Bone marrow (tissue), 2 donors: ENCODE measurements at places on chromosomes 3 and 15.

GRCh38 chr3:150220799-150221198 lies 187.3 kb upstream of the TSC22D2 start:
- no peak for DNase-seq

DNA sequence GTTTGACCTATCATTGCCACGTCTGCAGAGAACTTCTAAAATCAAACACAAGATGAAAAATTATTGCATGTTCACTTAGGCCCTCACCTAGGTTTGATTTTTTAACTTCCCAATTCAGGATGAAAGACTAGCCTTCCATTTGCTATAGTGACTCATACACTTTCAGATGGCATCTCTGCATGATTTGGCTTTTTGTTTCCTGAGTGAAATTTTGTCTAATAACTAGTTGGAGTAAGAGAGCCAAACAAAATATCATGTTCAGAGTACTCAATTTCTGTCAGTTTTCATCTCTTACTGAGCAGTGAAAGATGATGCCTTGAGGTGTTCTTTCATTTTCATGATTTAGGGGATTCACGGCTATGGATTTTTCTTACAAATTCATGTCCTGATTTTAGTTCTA lies 122.9 kb downstream of the NSUN3 start:
- DNase-seq, result no peak

- DNase-seq, result no peak
Measured at GRCh38 chr3:24428481-24428880, 66.2 kb downstream of the THRB start.

GRCh38 chr15:77807115-77807514 lies 174.4 kb upstream of the LINGO1 start:
- no peak for DNase-seq

DNA sequence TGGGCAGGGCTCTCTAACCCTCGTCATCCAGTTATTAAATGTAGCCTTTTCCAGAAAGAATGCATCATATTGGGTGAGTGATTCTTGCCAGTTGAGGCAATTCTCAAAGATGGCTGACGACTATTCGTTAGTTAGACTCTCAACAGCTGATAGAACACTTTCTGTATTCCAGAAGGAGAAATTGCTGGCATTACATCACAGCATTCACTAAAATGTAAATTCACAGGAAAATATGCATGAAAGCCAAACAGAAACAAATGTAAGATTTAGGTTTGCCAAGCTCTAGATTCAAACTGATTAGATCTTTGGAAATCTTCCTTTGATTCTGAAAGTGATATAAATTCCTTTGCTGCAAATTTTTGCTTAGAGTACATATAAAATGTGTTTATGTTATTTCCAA lies 1501.0 kb downstream of the SI start:
- DNase-seq, result no peak

DNA sequence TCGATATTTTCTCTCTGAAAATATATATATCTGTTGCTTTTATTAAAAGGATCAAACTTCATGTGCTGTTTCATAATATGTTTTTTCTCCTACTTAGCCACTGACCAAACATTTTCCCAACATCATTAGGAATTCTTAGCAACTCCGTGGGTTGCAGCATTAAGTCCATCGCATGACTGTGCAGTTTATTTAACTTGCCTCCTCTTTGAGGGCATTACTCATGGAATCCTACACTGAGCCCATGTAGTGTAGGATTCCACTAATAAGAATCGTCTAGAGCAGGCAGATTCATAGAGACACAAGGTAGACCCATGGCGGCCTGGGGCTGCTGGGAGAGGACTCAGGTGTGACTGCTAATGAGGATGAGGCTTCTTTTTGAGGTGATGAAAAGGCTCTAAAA lies 49.3 kb downstream of the CMTM6 start:
- no peak for DNase-seq

GRCh38 chr3:128863560-128863959 lies 15.9 kb upstream of the ACAD9 start:
- DNase-seq, result no peak

- DNase-seq, result peak; percentile 51
Measured at GRCh38 chr3:172616031-172616461, 92.8 kb upstream of the TNFSF10 start.

- no peak for DNase-seq
Measured at GRCh38 chr3:72288955-72289691, 504.2 kb upstream of the PROK2 start.

GRCh38 chr3:179865861-179866505 lies 170.8 kb downstream of the PEX5L start:
- DNase-seq, result no peak

GRCh38 chr3:113247675-113248458 lies 36.5 kb downstream of the BOC start:
- no peak for DNase-seq

DNA sequence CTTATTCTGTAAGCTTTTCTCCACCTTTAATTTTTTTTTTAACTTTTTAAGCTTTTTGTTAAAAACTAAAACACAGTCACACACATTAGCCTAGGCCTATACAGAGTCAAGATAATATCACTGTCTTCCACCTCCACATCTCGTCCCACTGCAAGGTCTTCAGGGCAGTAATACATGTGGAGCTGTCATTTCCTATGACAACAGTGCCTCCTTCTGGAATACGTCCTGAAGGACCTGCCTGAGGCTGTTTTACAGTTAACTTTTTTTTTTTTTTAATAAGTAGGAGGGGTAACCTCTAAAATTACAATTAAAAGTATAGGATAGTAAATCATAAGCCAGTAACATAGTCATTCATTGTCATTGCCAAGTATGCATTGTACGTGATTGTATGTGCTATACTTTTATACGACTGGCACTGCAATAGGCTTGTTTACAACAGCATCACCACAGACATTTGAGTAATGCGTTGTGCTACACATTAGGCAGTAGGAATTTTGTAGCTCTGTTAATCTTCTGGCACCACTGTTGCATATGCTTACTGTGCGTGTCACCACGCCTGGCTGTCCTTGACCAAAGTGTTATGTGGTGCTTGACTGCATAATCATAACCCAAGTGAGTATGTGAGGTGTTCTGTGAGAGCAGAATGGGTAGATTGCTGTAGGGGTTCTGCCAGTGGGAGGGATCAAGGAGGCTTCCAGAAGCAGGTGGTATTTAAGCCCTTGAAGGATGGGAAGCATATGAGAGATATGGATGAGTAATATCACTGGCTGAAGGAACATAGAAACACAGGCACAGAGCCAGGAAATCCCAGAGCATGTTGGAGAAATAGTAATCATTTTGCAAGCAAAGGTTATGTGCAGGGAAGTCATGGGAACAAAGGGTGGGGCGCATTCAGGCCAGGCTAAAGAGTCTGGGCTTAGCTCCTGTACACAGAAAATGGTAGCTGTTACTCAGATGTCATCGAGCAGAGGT lies 18.3 kb downstream of the FBXO22 start:
- DNase-seq, result no peak

GRCh38 chr3:139198929-139199328 lies 144.9 kb upstream of the MRPS22 start:
- DNase-seq, result no peak

DNA sequence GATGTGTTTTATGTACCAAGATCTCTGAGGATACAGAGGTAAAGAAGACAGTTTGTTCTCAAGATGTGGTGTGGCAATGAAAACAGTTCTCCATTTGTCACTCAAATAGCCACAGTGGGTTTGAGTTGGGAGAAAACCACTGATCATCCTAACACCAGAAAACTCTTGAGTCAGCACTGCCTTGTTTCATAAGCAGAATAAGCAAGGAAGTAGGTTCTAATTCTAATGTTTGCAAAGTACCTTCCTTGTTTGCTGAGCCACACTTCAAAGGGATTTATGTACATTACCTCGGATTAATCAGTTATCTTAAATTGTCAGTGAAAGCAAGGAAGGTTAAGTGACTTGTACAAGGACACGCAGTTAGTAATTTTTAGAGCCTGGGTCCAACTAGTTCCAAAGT lies 107.8 kb upstream of the BOC start:
- no peak for DNase-seq

- DNase-seq, result no peak
Measured at GRCh38 chr15:69325456-69325971, 26.8 kb downstream of the PAQR5 start.

DNA sequence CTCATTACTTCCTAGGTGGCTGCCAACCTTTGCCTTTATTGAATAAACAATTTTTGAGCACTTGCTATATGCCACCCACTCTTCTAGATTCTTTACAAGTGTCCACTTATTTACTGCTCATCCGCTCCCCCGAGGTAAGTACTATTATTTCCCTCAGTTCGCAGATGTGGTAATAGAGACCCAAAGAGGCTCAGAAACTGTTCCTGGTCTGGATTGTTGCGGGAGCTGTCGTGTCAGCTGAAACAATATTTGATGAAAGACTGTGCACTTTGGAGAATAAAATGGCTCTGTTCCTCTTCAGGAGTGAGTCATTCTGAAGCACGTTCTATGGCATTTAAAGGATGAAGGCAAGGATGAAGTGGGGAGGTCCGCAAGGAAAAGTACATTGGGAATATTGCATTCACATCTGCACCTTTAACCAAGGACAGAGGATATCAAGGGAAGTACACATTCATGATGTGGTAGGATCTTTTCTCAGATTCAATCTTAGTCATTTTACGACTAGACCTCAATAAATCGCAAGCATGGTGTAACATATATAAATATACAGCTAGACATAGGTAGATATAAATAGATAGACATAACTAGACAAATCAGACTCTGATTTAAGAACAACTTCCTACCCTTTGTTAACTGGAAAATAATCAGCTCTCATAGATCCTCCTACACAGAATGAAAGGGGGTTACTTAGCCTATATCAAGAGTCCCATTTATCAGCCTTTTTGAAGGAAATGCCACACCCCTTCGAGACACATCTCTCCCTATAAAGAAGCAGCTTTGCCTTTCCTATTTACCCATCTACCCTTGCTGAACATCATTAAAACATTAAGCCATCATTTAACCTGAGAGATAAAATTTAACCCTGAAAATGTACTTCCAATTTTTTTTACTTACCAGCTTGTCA lies 70.3 kb downstream of the RORA start:
- no peak for DNase-seq

DNA sequence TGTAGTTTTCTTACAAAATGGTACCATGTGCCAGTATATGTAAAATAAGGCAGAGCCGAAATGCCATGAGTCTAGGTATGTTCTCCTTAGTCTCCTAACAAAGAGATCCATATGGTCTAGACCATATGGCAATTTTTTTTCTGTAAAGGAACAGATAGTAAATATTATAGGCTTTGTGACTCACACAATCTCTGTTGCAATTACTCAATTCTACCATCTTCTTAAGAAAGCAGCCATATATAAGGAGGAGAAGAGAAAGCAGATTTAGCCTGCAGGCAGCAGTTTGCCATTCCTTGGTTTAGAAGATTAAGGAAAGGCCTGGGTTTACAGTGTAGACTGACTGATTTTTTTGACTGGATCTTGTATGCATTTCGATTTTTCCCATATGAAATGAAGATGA lies 16.3 kb upstream of the BBX start:
- DNase-seq, result no peak

DNA sequence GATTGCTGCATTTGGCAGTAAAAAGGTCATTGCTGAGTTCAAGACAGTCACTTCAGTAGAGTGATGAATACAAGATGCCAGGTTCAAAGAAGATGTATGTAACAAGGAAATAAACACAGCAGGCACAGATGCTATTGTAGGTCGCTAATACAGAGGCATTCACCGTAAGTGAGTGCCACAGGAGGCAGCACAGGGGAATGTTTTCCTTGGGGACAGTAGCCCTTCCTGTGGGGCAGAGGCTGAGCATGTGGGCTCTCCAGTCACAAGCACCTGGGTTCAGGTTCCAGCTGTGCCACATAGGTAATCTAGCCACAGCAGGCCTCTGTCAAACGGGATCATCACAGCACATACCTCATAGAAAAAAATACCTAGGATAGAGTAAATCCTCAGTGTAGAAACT lies 86.3 kb downstream of the RSL24D1 start:
- no peak for DNase-seq

DNA sequence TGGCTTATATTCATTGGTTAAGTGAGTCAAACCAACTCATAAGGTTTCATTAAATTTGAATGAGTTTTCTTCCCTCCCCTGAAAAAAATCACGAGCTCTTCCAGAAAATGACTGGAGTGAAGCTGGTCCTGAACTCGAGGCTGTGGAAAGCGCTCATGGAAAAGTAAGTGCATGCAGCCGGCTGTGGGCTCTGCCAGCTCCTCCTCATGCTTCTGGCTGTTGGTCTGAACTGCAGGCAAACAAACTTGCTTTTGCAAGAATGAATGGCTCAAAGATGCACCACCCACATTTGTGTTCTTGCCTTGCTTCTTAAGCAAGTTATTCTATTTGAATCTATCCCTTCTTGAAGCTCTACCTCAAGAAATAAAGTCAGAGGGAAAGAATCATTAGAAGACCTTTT lies 6.2 kb downstream of the ETV5 start:
- no peak for DNase-seq

DNA sequence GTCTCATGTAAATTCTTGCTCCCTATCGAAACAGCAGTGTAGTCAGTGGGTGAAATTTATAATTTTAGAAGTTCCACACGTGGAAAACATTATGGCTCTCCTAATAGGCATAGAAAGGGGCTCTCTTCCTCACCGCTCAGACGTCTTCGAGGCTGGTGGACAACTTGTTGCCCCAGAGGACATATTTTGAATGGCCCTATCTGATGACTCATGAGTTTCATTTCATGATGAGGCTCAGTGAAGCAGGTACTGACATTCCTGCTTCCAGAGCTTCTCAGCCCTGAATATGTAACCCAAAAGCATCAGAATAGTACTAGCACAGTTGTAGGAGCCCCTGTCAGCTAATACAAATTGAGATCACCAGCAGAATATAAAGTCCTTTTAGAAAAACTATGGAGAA lies 117.9 kb downstream of the HERC1 start:
- no peak for DNase-seq

DNA sequence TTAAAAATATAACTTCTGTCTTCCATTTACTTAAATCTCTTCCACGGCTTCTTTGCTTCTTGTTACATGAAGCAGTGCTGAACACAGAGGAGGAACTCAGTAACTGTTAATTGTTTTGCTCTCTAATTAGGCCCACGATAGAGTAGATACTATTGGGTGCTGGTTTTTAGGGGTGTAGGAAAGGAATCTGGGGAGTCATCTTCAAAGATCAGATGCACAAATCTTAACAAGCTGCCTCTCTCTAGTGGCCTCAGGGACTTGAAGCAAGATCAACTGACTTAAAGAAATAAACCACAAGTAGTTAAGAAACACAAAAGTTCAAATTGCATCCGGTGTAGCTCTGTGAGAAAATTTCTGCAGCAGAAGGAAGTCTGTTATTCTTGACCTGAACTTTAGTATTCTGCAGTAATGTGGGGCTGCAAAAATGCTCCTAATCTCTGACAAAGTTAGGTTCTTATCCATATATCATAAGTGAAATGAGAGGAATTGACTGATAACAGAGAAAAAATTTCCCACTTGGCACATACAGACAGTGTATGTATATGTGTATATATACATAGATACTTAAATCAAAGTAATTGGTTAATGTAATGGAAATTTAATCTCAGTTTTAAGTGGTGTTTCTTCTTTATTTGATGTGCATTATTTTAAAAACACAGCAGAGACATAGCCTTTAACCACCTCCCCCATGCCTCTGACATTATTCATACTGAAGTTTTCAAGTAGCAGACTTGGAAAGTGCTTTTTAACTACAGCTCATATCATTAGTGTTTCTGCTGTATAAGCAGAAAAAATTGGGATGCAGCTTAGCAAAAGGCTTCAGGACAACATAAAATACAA lies 51.8 kb downstream of the CHST2 start:
- peak; percentile 40 for DNase-seq
